ENCODE measurements at places on chromosomes 11 and 22. TPM values are rescaled to one million over a fixed set of nuclear protein-coding genes. Genes with fewer than 3 reads are reported as not detected.

DNA sequence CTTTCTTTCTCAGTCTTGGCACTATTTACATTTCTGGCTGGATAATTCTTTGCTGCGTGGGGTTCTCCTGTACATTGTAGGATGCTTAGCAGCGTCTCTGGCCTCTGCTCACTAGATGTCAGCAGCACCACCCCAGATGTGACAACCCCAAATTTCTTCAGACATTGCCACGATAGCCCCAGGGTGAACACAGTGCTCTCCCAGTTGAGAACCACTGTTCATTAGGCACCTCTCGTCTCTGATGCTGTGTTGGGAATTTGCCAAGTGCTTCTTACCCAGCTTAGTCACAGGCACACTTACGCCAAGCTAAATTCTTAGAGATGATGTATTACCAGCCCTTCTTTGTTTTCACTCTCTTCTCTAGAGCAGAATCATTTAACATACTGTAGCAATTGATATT, 9.4 kb downstream of the TRIM6 start:
- no peaks in the 10 kb centered on the region for H3K4me1 ChIP-seq
- no peak for DNase-seq
- H3K4me3 ChIP-seq: no peak overlapping the region
- H3K36me3 ChIP-seq: peaks cover 3% of the 10 kb centered on the region
- H3K27ac ChIP-seq: no peak overlapping the region

DNA sequence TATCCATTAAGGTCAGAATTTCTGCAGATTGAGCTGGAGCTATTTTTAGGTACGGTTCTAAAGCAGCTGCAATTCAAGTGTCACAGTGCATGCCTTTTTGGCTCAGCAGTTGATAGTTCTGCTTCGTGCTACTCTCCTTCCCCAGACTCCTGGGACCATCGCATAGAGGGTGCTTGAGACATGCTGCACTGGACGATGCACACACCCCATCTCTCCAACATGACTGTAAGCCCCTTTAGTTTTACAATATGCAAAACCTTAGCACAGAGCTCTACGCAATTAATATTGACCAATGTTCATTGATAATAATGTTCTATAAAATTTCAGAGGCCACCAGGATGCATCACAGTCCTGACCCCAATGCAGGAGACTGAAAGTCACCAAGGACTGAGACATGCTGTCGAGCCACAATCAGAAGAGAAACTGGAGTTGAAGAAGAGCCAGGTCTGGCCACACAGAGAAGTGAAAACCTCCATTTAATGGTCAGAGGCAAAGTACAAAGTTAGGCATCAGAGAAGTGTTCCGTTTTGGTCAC, 120.9 kb upstream of the ZC3H12C start:
- H3K27ac ChIP-seq: no peak overlapping the region
- H3K4me1 ChIP-seq: peaks cover 16% of the 10 kb centered on the region
- H3K27me3 ChIP-seq: no peaks in the 10 kb centered on the region

GRCh38 chr11:678297-678696, 16.7 kb downstream of the DEAF1 start:
- no peak overlapping the region for H3K4me3 ChIP-seq
- H3K27me3 ChIP-seq: no peaks in the 10 kb centered on the region
- no peaks in the 10 kb centered on the region for H3K4me1 ChIP-seq
- no peak for DNase-seq

DNA sequence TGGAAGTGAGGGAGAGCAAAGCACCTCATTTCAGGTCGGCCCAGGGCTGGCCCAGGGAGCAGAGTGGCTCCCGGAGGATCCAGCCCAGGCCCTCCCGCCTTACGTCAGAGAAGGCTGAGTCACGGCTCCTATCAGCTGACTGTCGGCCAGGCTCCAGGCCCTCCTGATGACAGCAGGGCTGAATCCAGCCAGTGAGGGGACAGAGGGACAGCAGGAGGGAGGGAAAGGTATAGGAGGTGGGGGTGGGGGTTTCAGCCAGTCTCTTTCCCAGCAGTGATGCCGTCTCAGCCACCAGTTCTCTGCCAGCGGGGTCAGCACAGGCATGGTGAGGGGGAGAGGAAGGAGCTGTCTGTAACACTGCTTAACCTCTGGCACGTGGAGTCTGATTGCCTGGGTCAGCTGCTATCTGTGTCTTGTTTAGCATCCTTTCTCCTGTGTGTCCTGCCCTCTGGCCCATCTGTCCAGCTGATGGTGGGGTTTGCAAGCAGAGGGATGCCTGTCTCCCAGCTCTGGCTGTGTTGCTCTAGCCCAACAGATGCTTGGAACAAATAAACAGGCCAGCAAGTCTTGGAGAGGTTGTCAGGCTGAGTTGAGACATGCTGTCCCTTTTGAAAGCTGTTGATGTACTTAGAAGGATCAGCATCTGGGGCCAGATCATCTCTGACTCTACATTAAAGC, 74.0 kb downstream of the ADAMTS15 start:
- peak overlapping the region; percentile 84 for H3K27ac ChIP-seq
- peak; percentile 77 for DNase-seq
- no peaks in the 10 kb centered on the region for H3K36me3 ChIP-seq
- H3K27me3 ChIP-seq: no peaks in the 10 kb centered on the region

GRCh38 chr22:38788021-38788816, 5.7 kb downstream of the DNAL4 start:
- H3K27me3 ChIP-seq: no peaks in the 10 kb centered on the region
- H3K4me1 ChIP-seq: peaks cover 8% of the 10 kb centered on the region
- peak; percentile 56 for DNase-seq
- H3K36me3 ChIP-seq: peaks cover 10% of the 10 kb centered on the region
- H3K4me3 ChIP-seq: no peak overlapping the region
- H3K27ac ChIP-seq: peak overlapping the region; percentile 66

DNA sequence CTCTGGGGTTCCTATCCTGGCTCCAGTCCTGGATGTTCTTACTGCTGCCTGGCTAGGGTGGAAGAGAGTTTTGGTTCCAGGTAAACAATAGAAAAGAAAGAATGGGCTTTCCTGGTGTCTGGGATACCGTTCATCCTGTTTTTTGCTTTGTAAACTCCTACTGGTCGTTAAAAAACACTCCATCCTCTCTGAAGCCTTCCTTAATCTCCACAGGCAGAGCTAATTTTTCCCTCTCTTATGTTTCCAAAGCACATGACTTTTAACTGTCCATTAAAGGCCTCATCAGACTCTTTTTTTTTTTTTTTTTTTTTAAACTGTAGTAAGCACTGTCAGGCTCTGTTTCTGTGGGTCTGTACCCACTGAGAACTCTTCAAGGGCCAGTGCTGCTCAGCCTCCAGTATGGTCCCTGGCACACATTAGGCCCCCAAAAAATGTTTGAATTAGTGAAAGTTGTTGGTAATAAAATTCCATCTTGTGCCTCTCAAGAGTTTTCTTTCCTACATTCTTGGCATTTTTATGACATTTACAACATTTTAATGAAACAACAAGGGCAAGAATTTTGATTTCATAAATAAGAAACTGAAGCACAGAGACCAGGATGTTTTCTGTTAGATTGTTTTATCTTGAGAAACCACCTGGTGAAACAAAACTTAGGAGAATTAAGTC, 104.2 kb downstream of the TEAD1 start:
- H3K36me3 ChIP-seq: no peaks in the 10 kb centered on the region
- no peak overlapping the region for H3K27ac ChIP-seq
- H3K4me3 ChIP-seq: no peak overlapping the region

DNA sequence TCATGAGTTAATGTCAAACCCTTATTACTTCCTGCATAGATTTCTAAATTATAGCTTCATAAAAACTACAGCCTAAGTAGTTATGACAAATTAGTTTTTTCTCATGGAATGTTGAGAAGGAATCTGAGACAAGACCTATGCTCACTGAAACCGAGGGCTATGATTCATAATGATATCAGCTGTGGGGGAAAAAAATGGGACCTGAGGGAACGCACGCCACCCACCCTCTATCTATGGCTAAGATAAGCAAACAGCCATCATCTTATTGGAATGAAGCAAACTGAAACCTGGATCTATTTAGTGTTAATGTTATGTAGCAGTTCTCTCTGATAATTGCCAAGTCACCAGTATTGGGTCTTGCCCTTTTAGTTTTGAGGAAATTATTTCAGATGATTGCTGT, 906.9 kb upstream of the RAG2 start:
- no peak for DNase-seq
- H3K4me1 ChIP-seq: no peaks in the 10 kb centered on the region
- H3K27ac ChIP-seq: no peak overlapping the region
- H3K27me3 ChIP-seq: no peaks in the 10 kb centered on the region

DNA sequence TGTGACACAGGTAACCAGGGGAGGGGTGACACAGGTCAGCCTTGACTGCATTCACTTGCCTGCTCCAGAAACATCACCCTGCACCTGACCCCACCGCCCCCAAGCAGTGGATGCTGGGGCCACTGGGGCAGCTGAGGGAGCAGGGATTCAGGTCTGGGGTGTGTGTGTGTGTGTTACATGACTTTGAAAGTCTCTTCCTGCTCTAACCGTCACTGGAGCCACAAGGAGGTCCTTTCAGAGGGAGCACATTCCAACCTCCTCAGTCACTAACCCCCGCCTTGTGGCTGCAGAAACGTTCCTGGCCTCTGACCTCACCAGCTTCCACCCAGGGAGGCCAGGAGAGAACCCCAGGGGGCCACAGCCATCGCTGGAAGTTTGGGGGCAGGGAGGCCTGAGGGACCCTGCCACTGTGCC, 2.9 kb upstream of the FOSL1 start:
- peaks cover 19% of the 10 kb centered on the region for H3K4me1 ChIP-seq
- H3K27me3 ChIP-seq: no peaks in the 10 kb centered on the region
- H3K27ac ChIP-seq: no peak overlapping the region
- no peak overlapping the region for H3K4me3 ChIP-seq
- no peaks in the 10 kb centered on the region for H3K36me3 ChIP-seq
- no peak for DNase-seq

GRCh38 chr11:130868721-130869390, 47.4 kb downstream of the SNX19 start:
- H3K27me3 ChIP-seq: no peaks in the 10 kb centered on the region
- H3K4me3 ChIP-seq: no peak overlapping the region
- no peak for DNase-seq
- peaks cover 21% of the 10 kb centered on the region for H3K36me3 ChIP-seq

GRCh38 chr11:16912692-16913111, 101.5 kb downstream of the PLEKHA7 start:
- H3K27me3 ChIP-seq: no peaks in the 10 kb centered on the region
- H3K4me3 ChIP-seq: no peak overlapping the region
- no peaks in the 10 kb centered on the region for H3K4me1 ChIP-seq
- H3K36me3 ChIP-seq: no peaks in the 10 kb centered on the region
- no peak overlapping the region for H3K27ac ChIP-seq

DNA sequence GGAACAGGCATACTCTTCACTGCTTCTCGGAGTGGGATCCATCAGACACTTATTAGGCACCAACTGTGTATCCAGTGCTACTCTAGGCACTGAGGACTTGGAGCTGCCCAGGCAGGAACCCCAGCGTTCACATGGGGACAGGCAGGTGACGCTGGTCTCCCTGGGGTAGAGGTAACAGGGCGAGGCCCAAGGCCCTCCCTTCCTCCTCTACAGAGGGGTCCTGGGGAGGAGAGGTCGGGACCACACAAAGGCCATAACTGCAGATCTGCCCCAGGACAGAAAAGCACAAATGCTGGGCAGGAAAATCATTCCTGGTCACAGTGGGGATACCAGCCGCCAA, 262.2 kb downstream of the BRD1 start:
- no peak for DNase-seq
- H3K4me1 ChIP-seq: peaks cover 4% of the 10 kb centered on the region
- no peaks in the 10 kb centered on the region for H3K36me3 ChIP-seq
- H3K27me3 ChIP-seq: no peaks in the 10 kb centered on the region
- H3K27ac ChIP-seq: no peak overlapping the region

GRCh38 chr22:46907241-46908215, 145.1 kb downstream of the TBC1D22A start:
- H3K4me1 ChIP-seq: no peaks in the 10 kb centered on the region
- H3K27me3 ChIP-seq: no peaks in the 10 kb centered on the region
- no peak overlapping the region for H3K27ac ChIP-seq
- H3K36me3 ChIP-seq: peaks cover 14% of the 10 kb centered on the region
- no peak overlapping the region for H3K4me3 ChIP-seq

DNA sequence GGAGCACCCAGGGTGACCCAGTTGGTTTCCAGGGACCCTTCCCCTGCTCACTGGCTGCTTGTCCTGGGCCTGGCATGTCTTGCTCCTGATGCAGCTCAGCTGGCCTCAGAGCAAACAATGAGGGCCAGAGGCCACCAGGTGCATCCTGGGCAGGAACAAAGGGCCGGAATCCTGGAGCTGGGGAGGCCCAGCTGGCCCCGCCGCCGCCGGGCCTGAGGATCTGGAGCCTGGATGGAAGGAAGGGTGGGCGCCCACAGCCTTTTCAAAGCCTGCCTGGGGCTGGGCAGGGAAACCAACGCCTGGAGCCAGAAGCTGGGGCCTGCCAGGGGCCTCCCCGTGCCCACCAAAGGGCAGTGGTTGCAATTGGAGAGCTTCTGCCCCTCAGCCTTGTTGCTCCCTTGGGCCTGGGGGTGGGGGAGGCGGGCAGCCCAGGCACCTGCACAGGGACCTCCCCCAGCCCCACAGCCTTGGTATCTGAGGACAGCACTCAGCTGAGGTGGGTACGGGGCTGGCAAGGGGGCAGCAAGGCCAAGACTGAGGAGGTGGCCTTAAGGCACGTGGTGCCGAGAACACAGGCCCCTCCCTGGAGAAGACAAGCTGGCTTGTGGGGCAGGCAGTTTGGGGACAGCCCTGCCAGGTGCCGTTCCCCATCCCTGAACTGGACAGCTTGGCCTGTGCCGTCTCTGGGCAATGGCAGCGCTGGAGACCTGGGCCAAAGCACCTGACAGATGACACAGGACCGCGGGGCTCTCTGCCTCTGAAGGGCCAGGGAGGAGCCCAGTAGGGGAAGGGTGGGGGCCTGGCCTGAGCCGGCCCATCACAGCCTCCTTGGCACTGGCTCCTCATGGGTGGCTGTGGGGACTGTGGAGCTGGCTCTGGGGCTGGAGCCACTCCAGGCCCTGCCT, 7.1 kb upstream of the ADORA2A start:
- no peaks in the 10 kb centered on the region for H3K27me3 ChIP-seq
- DNase-seq: no peak
- peaks cover 48% of the 10 kb centered on the region for H3K4me1 ChIP-seq
- no peak overlapping the region for H3K4me3 ChIP-seq
- H3K27ac ChIP-seq: peak overlapping the region; percentile 55

DNA sequence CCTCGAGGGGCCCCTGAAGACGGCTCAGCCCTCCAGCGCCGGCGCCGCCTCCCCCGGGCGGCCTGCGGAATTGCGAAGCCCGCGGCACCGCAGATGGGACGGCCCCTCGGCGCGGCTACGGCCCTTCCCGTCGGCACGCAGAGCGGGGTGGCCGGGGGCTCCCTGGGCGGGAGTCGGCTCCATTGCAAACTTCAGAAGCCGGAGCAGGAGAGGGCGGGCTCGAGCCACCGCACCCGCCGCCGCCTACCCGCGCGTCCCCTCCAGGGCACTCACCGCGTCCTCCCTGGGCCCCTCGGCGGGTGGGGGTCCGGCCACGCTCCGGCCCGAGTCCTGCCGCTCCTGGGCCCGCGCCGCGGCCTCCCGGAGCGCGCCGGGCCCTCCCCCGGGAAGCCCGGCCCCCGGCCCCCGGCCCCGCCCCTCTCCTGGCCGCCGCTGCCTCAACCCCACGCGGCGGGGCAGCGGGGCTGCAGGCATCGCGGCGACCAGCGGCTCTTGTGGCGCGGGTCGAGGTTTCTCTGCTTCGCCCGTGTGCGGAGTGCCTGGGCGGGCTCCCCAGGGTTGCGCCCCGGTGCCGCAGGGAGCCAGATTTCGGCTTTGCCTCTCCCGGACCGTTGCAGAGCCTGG, at the start of gene PACSIN3:
TSS of gene PACSIN3 (minus strand) at position 359 of the 624 bp plus-strand sequence. CDS start 3,707 bp downstream, outside the sequence.
- H3K27ac ChIP-seq: peak within 1 kb of the TSS; percentile 87
- peak; percentile 49 for DNase-seq
- H3K36me3 ChIP-seq: no peaks in the 10 kb centered on the region
- peak within 1 kb of the TSS; percentile 81 for H3K4me3 ChIP-seq
- peaks cover 18% of the 10 kb centered on the region for H3K4me1 ChIP-seq

Gene SORL1
- 33.3 TPM for total RNA-seq

Gene MB
- total RNA-seq: 1.1 TPM

Gene PTPN5
- total RNA-seq: not detected

Gene ART5
- total RNA-seq: 3.6 TPM

Gene APOA5
- total RNA-seq: not detected

Measured in upper lobe of left lung (tissue), 6 donors.